Fibroblast of gingiva (primary cell): ENCODE measurements at places on chromosomes 3 and 15.

- no peak for DNase-seq
Observed at GRCh38 chr15:52658955-52659354, 20.2 kb downstream of the ATOSA start.

DNA sequence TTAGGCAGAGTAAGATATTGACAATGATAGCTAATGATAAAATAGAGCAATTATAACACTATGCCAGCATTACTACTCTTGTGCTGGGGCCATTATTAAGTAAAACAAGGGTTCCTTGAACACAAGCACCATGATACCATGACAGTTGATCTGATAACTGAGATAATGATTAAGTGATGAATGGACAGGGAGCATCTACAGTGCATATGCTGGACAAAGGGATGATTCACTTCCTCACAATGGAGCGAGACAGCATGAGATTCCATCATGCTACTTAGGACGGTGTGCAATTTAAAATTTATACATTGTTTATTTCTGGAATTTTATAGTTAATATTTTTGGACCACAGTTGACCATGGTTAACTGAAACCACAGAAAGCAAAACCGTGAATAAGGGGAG lies 156.6 kb downstream of the FHIT start:
- no peak for DNase-seq

- no peak for DNase-seq
Observed at GRCh38 chr15:26873846-26874245, 7.0 kb downstream of the GABRA5 start.

GRCh38 chr3:40858364-40859115 lies 333.8 kb downstream of the ZNF621 start:
- DNase-seq: no peak

GRCh38 chr3:117566926-117567325 lies 857.3 kb downstream of the TUSC7 start:
- DNase-seq: no peak

DNA sequence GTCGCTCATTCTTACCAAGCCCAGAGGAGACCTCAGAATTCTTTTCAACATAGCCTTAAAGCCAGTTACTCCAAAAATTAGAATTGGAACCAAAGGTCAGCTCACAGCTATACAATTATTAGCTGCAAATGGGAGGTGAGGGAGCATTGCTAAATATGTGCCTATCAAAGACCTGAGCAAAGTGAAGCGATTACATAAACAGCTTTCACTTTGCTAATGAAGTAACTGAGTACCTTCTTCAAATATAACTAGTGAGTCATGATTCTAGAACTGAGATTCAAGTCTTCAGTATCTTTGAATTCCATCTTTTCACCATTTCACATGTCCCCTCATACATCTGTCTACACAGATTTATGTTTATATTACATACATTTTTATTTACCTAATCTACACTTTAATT lies 122.6 kb downstream of the P2RY1 start:
- DNase-seq: no peak

DNA sequence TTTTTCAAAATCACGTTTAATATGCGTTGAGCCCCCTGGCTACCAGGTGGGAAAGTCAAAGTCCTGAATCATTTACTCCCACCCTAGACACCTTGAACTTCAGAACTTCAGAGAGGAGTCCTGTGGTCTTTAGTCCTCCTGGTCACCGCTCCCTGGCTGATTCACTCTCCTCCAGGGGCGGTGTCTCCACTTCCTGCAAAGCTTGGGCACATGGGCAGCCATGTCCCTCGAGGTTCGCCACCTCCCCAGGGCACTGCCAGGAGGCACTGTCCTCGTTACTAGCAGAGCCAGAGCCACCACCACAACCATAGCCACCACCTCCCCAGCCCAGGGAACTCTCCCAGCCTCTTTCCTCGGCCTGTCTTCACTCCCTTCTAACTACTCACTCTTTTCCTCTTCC lies 31.0 kb downstream of the LOXL1 start:
- no peak for DNase-seq

DNA sequence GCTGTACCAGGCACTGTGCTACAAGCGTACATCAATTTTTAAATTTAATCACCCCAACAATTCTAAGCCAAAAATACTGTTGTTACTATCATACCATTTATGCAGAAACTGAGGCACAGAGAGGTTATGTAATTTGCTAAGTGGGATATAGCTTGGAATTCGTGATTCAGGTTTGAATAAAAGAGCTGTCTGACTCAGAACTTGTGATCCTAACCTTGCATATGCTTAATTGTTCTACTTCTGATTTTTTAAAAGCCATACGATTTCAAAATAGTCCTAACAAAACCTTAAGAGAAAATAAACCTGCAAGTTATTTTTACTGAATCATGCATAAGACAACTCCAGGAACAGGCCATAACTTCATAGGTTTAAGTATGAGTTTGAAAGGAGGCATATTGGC lies 498.0 kb upstream of the CFAP20DC start:
- no peak for DNase-seq

GRCh38 chr3:46438831-46439230 lies 25.9 kb downstream of the LTF start:
- no peak for DNase-seq

GRCh38 chr15:74392451-74392830 lies 25.0 kb upstream of the CYP11A1 start:
- DNase-seq: no peak

DNA sequence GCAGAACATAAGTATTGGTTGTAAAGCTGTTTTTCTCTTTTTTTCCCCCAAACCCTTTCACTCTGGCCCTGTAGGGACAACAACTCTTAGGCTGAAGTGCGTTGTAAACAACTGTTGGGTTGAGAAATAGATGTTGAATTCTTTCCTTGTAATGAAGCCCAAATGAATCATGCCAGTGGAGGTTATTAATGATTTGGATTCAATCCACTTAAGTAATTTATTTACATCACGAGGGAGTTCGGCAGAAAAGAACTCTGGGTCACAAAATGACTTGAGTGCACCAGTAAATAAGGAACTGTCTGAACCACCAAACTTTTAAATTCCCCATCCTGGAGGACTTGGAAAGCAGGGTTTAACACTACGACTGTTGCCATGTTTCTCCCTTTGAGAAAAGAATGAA lies 218.9 kb downstream of the PDZRN3 start:
- DNase-seq: peak; percentile 73

DNA sequence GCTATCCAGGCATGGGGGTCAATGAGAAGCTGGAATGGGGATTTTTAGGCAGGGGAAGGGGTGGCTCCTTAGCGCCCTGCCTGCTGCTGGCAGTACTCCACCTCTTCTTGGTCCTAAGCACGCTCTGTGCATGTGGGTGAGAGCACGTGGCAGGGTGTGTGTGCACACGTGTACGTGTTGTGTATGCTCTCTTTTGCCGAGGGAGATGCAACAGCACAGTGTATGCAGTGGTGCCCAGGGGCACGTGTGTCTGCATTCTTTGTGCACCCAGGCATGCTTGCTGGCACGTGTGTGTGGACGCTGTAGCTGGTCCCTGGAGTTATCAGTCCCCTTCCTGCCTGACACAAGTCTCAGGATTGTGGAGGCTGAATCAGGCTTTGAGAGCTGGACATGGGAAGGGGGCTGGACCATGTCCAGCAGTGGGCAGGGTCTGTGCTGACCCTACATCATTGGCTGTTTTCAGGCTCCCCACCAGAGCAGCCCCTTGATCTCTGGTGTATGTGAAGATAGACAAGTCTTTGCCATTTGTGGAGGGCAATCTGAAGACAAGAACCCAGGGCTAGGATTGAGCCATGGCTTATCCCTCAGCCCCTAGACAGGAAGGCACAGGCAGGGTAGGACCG lies 1.9 kb upstream of the CAMKV start:
- no peak for DNase-seq

DNA sequence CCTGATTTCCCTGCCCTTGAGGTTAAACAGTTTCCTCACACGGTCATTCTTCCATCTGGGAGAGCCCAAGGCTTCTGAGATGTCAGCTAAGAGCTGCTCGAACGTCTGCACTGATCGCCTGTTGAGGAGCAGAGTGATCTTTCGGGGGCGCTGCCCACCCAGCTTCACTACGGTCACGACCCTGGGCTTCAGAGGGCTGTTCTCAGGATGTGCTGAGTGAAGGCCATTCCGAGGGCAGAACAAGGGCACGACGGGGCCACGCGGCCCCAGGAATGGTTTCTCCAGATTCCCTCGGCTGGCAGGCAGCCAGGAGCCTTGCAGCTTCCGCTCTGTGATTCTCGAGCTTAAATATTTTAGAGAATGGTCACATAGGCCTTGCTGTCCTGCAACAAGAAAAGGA lies 25.7 kb downstream of the DCLK3 start:
- no peak for DNase-seq

- DNase-seq: no peak
Observed at GRCh38 chr3:26683902-26684301, 61.3 kb downstream of the LRRC3B start.

- DNase-seq: peak; percentile 92
Observed at GRCh38 chr3:157248590-157249422, 88.9 kb upstream of the CCNL1 start.

- DNase-seq: no peak
Observed at GRCh38 chr15:31361764-31362515, 35.3 kb downstream of the KLF13 start.

GRCh38 chr3:161355508-161355907 lies 15.8 kb downstream of the SPTSSB start:
- DNase-seq: no peak

DNA sequence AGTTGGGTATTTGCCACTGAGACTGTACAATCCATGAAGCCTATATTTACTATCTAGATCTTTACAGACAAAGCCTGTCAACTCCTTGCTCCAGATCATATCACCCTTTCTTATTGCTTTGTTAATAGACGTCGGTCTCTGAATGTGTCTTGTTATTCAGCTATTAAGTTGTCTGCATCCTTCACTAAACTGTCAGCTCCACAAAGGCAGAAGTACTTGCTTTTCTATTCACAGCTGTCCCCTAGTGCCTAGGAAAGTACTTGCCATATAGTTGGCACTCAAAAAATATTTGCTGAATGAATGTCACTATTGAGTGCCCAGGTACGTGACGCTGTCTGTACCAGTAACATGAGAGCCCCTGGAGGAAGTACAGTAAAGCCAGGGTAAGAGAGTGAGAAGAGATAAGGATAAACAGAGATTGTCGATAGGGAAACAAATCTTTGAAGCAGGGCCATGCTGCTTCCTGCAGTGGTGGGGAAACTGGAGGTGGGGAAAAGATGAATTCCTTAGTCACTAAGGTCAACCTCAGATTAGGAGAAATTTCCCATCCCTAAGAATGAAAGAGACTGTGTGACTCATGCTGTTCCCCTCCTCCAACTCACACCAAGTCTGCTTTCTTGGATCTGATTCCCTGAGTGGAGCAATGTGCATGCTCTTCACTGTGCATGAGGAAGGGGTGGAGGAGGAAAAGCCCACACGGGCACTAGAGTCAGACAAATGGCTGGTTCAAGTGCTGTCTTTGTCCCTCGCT lies 36.3 kb downstream of the PRICKLE2 start:
- peak; percentile 69 for DNase-seq

DNA sequence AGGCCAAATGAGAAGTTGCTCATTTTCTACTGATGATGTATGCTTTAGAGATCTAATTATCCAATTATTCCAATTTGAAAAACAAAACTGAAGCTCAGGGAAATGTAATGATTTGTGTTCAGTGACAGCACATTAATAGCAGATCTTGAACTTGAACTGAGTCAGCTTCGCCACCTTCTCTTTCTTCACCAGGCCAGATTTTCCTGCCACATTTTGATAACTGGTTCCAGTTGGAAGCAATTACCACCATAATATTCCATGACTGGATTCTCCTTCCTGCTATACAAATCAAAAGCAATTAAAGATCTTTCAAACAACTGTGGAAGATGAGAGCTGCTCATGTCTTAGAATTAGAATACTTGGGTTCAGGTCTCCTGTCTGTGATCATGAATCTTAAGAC lies 334.1 kb downstream of the RBMS3 start:
- no peak for DNase-seq

DNA sequence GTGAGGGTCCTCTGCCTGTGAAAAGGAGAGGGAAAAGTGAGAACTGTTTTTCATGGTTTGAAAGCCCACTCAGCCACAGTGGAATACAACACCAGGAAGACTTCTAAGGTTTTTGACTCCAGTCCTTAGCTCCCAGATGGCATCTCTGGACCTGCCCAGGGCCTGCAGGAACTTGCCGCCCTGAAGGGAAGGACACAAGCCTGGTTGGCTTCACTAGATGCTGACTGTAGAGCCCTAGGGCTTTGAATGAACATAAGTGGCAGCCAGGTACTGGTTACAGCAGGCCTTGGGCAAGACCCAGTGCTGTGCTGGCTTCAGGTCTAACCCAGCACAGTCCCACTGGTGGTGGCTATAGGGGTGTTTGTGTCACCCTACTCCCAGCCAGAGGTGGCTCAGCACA lies 21.3 kb upstream of the TMEM266 start:
- DNase-seq: no peak

- DNase-seq: peak; percentile 60
Observed at GRCh38 chr15:73908030-73908821, 18.0 kb upstream of the LOXL1 start.

DNA sequence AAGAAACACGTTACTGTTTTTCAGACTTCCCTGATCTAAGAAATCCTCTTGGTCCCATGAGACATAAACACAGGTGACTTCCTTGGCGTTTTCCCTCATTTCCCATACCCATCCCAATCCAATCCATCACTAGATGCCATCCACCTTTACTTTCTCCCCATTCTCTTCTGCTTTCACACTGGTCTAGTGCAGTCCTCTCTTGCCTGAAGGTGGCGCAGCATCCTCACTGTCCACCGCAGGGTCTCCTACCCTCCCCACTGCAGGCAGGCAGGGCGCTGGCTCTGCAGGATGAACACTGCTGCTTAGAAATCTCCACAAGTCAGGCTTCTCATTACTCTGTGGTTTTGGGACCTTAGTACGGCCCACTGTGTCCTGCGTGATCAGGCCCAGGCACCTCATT lies 58.2 kb downstream of the RAB7A start:
- DNase-seq: no peak

GRCh38 chr15:74301583-74302361 lies 65.6 kb downstream of the CCDC33 start:
- DNase-seq: no peak

DNA sequence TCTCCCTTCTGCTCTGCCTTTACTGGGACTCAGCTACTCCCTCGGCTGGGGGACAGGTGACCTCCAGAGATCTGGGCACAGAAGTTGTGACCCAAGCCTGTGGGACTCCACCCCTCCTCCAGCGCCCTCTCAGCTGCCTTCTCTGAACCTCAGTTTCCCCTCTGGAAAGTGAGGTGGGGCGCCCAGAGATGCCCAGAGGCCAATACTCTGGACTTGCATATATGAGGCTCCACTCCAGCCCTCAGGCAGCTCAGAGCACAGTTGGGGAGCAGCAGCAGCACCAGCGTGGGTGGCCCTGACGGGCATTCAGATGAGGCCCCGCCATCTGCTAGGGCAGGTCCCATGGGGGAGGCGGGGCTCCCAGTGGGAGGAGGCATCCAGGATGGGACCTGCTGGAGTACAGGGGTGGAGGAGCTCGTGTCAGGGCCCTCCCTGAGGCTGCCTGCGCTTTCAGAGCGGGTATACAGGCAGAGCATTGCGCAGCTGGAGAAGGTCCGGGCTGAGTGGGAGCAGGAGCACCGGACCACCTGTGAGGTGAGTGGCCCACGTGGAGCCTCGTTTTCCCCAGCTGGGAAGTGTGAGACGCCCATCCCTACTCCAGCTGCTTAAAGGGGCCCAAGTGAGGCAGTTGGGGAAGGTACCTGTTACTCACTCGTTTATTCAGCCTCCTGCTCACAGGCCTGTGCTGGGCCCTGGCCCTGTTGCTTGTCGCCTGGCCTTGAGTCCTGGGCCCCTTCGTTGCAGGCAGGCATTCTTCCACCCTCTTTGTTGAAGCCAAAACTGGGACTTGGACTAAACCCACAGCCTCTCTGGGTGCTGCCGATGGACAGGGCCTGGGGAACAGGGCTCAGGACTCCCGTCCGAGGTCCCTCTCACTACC lies 35.4 kb downstream of the PSTPIP1 start:
- no peak for DNase-seq

- no peak for DNase-seq
Observed at GRCh38 chr3:126900859-126901540, 81.9 kb upstream of the PLXNA1 start.
